Substantia nigra (tissue), 51 donors: ENCODE measurements at places on chromosomes 11 and 22.

DNA sequence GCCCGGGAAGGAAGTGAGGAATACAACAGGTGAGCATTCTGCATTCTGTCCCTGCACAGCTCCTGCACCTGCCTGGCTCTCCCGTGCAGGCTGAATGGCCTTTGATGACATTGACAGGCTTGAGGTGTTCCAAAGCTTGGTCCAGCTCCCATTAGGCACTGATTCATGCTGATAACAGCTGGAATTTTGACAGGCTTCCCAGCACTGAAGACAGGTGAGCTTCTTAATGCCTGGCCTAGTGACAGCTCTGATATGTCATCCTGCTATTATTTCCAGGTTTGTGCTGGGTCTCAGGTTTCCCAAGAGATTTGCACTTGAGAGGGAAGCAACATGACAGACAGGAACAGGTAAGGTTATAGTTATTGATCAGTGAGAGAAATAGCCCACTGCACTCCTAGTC is 58.0 kb upstream of the MTNR1B start:
- no peak for DNase-seq

- peak; percentile 14 for DNase-seq
Observed at GRCh38 chr11:46380340-46381047, 975 bp upstream of the MDK start.

GRCh38 chr11:215581-216037 is 8.1 kb downstream of the RIC8A start:
- DNase-seq, result no peak

GRCh38 chr11:82229341-82229740 is 504.3 kb downstream of the FAM181B start:
- no peak for DNase-seq

GRCh38 chr11:133901999-133902398 is 54.8 kb downstream of the IGSF9B start:
- DNase-seq, result no peak

- no peak for DNase-seq
Observed at GRCh38 chr22:50585238-50585637, 2.6 kb upstream of the CHKB start.
